ENCODE measurements at places on chromosomes 13 and 19.

DNA sequence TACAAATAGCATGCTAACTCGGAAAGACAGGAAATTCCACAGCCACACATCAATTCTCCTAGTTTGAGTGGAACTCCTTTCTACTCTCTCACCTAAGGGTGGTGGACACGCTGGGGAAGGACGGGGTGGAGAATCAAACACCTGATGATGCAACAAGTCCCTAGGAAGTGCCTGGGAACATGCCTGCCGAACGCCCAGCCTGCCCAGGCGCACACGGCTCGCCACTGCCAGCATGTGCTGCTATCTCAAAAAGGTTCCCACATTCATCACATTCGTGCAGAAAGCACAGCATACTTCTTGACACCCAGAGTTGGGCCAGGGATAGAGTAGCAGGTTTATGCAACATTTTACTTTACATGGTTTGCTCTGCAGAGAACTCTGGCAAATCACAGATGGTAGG lies 164.6 kb downstream of the ABCC4 start:
- no peak for DNase-seq

DNA sequence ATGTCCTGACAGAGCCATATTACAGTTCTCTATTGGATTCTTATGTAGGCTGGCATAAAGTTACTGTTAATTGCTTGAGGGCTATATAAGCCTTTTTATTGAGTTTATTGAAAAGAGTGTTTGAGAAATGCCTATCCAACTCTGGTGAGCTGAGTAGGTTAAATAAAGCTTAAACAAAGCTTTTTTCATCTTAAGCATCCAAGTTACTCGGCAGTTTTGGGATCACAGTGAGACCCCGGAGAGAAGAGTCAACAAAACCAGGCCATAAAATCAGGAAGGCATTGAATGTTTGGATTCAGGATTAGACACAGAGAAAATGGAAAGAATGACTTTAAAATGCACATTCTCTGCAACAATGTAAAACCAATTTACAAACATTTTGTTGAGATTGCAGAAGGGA lies 588.5 kb downstream of the DACH1 start:
- DNase-seq: no peak

DNA sequence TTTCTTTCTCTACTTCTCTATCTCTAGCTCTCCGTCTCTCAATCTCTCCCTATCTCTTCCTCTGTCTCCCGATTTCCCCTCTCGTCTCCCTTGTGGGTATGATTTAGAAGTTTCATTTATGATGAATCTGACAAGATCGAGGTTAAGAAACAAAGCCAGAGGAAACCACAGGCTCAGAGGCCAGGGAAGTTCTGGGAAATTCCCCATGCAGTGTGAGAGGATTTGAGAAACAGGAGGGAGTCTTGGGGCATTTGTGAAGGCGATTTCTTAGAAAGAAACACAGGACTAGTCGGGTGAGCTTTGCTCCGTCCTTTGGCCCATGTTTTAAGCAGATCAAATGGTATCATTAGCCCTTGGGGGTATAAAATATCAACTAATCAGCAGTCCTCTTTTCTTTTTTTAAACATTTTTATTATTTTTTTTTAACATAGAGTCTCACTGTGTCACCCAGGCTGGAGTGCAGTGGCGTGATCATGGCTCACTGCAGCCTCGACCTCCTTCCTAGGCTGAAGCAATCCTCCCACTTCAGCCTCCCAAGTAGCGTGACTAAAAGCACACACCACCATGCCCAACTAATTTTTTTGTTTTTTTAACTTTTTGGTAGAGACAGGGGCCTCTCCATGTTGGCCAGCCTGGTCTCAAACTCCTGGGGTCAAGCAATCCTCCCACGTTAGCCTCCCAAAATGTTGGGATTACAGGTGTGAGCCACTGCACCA lies 25.8 kb downstream of the TNFSF9 start:
- no peak for DNase-seq

GRCh38 chr19:17205237-17206140 lies 9.7 kb upstream of the USE1 start:
- peak; percentile 12 for DNase-seq

- DNase-seq: no peak
Observed at GRCh38 chr19:10286803-10287737, at the start of gene ICAM4. Gene ICAM4 (plus strand): TSS chr19:10286955. CDS start chr19:10287013, 58 bp downstream.

DNA sequence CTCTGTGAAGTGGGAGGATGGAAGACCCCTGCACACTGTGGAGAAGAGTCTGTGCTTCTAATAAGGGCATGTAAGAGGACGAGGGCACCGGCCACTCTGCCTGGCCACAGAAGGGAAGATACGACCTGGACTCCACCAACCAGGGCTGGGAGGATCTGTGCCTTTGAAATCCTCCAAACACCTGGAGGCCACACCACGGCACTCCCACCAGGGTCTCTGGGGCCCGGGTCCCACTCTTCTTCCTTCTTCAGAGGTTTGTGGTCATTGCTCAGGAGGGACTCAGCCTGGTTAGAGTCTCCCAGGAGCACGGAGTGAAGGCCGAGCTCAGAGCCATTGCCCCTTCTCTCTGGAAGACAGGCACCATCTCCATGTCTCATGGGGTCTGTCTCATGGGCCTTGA lies 42.0 kb downstream of the RAB20 start:
- DNase-seq: no peak

GRCh38 chr19:1472231-1473084 lies 6.6 kb downstream of the C19orf25 start:
- DNase-seq: no peak

- DNase-seq: no peak
Observed at GRCh38 chr13:92197669-92198068, 799.2 kb downstream of the GPC5 start.

DNA sequence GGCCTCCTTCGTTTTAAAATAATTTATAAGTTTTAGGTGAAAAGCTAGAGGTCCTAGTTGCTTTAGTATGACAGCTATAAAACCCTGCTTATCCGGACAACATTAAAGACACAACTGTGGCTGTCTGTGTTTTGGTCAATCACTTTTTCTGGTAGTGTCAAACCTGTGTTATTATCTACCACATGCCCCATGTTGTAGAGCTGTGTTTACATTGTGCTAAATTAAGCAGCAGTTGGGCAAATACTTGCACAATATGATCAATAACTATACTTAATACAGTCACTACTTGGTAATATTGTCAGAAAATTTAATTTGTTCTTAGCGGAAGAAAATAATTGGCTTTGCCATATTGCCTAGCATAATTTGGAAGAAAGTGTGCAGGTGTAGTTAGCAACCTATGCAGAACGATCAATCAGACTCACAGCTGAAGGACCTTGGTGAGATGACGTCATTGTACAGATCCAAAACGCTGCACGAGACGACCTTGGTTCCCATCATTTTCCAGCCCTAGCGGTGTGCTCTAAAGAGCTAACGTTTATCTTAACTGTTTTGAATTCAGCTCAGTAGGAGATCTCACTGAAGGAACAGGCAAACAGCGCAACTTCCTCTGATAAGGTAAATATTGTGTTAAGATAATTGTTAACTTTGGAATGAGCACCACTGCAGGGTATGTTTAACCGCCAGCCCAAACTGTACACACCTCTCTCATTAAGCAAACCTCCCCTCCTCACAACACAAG lies 476.6 kb downstream of the IRS2 start:
- DNase-seq: peak; percentile 94

- no peak for DNase-seq
Observed at GRCh38 chr13:35448465-35448864, 28.0 kb downstream of the MAB21L1 start.

- DNase-seq: peak; percentile 7
Observed at GRCh38 chr13:23876265-23876664, 12.9 kb downstream of the MIPEP start.

- no peak for DNase-seq
Observed at GRCh38 chr19:5103812-5104410, 135.0 kb downstream of the KDM4B start.

- no peak for DNase-seq
Observed at GRCh38 chr19:43465468-43466120, at the start of gene LYPD3. Gene LYPD3 (minus strand): TSS chr19:43465608. CDS start chr19:43465571, 37 bp downstream.

DNA sequence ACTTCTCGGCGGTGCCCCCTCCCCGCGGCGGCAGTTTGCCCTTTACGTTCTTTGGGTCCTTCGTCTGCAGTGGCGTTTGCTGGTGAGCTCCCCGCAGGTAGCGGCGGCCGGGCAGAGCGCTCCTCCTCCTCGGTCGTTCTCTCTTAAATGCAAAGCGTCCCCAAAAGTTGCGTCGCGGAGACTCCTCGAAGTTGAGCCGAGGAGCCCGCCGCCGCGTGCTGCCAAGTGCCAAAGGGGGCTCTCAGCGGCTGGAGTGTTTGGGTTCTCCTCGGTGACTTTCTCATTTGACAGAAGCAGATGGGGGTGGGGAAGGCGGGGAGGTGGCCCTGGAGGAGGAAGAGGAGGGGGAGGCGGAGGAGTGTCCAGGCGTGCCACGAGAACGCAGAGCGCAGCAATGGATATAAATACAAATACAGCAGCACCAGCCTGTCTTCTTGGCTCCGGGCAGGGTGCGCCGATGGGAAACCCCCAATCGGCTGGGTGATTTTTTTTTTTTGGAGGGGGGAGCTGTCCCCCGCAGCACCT lies at the start of gene SOX21:
Gene SOX21 (minus strand): TSS at position 259 of the 525 bp plus-strand sequence. CDS start 496 bp downstream, outside the sequence.
- peak; percentile 27 for DNase-seq

- peak; percentile 68 for DNase-seq
Observed at GRCh38 chr19:55418185-55418584, 10.6 kb upstream of the UBE2S start.

GRCh38 chr13:24661713-24662112 lies 18.5 kb upstream of the ATP12A start:
- no peak for DNase-seq

- DNase-seq: no peak
Observed at GRCh38 chr13:105518086-105518485, 1017.4 kb downstream of the EFNB2 start.

GRCh38 chr19:11373166-11373884 lies 1.1 kb upstream of the SWSAP1 start:
- peak; percentile 79 for DNase-seq

GRCh38 chr19:47512183-47512947 lies 2.5 kb downstream of the NAPA start:
- DNase-seq: no peak

- peak; percentile 26 for DNase-seq
Observed at GRCh38 chr13:40190641-40191100, 475.8 kb downstream of the FOXO1 start.

GRCh38 chr19:3420244-3420755 lies 53.9 kb downstream of the NFIC start:
- DNase-seq: no peak

GRCh38 chr19:11137542-11138384 lies 17.8 kb downstream of the SPC24 start:
- DNase-seq: peak; percentile 82

GRCh38 chr13:100434010-100434763 lies 154.4 kb downstream of the GGACT start:
- no peak for DNase-seq

DNA sequence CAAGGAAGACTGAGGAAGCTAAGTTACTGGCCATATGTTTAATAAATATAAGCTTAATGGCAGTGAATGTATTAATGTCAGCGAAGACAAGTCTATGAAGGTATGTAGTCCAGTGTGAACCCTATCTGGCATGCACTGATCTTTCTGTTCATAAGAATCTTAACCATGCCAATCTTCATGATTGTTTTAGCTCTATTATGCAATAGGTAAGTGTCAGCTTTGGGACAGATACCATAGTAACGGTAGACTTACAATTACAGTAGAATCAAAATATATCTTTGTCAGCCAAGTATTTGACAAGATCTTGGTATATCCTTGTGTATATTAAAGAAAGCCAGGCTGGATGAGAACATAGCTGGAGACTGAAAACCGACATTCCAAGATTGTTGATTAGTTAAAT lies 428.5 kb downstream of the SPRY2 start:
- no peak for DNase-seq

DNA sequence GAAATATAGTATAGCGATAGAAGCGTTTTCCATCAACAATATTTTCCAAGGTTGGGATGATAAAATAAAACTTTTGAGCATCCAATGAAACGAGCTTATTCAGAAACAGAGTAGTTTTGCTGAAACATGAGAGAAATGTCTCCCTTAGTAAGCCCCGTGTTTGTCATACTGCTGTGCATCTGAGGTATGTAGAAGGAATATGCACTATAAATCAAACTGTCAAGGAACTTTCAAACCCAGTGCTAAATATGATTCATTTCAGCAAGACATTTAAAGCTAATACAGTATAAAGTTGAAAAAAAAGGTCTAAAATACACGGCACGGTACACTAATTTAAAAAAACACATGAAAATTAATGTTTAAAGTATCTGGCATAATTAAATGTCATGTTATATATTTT lies 546.2 kb downstream of the SLITRK5 start:
- DNase-seq: no peak

DNA sequence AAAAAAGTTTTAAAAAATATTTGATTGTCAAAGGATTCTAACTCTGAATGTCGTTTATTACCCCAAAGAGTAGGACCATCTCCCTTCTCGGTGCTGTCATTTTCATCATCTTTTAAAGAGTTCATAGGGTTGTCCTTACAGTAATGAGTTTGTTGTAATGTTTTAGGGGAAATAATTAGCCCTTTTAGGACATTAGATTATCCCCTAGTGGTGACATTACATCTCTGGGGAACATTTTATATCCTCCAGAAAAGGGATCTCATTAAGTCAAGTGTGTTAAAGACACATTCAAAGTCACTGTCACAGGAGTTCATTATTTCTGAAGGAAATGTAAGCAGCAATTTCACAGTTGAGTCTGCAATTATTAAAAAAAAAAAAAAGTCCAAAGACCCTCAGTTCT lies 99.3 kb upstream of the GJB6 start:
- DNase-seq: no peak

DNA sequence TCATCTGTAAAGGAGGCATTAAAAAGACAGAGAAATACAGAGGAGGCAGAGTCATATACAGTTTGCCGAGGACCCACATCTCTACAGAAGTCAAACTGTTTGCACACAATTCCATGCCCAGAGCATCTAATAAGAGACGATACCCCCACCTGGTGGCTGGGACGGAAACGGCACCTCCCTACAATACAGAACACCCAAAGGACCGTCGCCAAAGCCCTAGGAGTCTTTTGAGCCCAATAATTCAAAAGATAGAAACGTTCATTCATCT lies 703 bp upstream of the PLEKHG2 start:
- DNase-seq: peak; percentile 92

DNA sequence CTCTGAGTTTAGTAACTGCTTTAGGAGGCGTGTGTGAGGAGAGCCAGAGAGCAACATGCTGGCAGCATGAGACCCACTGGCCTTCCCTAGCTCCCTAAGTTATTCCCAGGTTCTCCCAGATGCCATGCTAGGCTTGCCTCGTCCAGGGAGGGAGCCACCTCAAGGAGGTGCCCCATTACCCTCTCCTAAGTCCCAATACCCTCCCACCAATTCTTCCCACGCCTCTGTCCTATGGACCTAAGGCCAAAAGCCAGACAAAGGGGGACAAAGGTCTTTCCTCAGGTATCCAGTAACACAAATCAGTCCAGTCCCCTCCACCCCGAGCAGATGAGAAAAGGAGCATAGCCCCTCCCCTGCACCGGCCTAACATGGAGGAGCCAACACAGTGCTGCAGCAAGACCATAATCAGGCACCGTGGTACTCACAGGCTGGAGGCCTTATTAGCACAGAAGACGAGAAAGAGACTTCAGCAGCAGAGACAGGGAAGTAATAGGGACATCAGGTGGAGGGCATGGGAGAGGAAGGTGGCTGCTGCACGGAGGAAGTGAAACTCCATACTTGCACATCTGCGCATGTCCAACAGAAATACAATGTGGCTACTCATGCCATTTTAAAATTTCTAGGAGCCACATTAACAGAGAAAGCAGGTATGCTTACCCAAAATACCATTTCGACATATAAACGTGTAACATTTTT lies 46.3 kb downstream of the BRD4 start:
- no peak for DNase-seq
